Activated naive CD8-positive, alpha-beta T cell treated with anti-CD3 and anti-CD28 coated beads for 36 hours (primary cell): ENCODE measurements at places on chromosomes 7 and 10. TPM values are rescaled to one million over a fixed set of nuclear protein-coding genes. Genes with fewer than 3 reads are reported as not detected.

The POP7 gene
- 84.5 TPM for total RNA-seq

The EGR2 gene
- 52.1 TPM for total RNA-seq

The OPALIN gene
- total RNA-seq = not detected

The CCL24 gene
- total RNA-seq = not detected

The BMPER gene
- not detected for total RNA-seq

The NKX1-2 gene
- total RNA-seq = not detected

The TBRG4 gene
- total RNA-seq = 207 TPM

The RAB19 gene
- total RNA-seq = 6.8 TPM

The MMD2 gene
- total RNA-seq = not detected

The SEC23IP gene
- 88.6 TPM for total RNA-seq

The PRKG1 gene
- not detected for total RNA-seq

DNA sequence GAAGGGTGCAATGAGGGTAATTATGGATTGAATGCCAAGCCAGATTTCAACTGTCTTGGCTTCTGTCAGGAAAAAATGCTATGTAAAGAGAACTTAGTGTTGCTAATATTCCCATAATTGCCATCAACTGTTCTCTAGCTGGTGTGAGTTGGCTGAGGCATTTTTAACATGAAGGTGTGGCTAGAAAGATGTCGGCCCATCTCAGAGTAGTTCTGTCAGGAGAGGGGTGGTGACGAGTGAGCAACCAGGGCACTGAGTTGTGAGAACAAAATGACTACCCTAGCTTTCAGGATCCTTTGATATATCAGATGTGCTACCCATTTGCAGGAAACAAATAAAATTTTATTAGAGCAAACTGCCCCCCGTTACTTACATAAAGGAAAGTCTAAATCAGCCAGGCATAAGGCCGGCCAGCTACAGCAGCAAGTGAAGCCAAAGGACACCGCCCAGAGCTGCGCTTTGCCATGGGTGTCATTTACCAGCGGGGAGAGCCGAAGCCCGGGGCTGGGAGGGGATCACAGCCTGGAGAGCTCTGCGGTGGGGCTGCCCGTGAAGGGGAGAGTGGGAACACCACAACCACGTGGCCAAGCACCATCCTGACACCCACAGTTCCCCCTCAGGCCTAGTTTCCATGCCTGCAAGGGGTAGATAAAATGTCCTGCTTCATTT, 141.4 kb downstream of the ICA1 start:
- no peak for DNase-seq

DNA sequence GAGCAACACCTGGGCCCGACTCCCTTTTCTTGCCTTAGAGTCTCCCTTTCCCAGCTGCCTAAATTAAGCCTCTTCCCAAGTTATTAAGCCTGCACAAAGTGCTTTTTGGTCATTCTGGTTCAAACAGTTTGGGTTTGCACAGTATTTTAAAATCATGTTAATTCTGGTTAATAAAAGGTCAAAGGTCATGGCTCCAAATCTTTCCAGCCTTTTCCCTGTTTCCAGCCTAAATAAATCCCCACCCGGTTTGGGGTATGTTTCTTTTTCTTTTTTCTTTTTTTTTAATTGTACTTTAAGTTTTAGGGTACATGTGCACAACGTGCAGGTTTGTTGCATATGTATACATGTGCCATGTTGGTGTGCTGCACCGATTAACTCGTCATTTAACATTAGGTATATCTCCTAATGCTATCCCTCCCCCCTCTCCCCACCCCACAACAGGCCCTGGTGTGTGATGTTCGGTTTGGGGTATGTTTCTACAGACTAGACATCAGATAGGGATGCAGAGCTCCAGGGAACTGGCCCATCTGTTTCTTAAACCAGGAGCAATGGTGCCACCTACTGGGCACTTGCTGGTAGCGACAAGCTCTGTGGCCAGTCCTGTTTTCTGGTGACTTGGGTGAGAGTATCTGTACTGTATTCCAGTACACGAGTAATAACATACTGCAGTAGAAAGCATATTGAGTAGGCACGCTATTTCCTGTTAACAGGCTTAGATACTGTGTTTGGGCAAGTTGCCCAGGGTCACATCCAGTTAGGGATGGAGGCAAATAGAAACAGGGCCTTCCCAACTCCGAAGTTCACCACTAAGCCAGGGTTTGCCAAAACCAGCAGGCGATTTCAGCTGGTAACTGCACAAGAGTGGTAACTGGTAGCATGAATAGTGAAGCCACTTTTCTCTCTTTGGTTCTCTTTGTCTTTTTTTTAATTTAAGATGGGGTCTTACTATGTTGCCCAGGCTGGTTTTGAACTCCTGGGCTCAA, 60.6 kb upstream of the TRIM8 start:
- peak; percentile 75 for DNase-seq

DNA sequence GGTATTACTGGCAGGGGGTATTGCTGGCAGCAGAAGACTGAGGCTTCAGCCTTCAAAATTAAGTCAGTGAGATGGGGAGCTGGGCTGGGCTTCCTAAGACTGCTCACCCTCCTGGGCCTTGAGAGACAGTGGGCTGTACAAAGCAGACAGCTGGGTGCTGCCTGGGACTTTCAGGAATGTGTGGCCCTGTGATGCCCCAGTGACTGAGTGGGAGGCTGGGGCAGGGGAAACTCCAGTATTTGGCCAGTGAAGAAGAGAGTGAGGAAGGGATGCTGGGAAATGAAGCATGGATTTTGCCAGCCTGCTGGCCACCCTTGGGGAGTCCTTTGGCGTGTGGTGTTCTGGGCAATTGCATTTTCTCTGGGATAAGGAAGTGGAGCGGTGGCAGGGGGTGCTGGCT, 442 bp downstream of the ANKRD2 start:
- no peak for DNase-seq

- no peak for DNase-seq
Measured at GRCh38 chr10:45408421-45409319, 34.7 kb downstream of the ALOX5 start.

- no peak for DNase-seq
Measured at GRCh38 chr7:46830-47140, 145.6 kb upstream of the FAM20C start.

- DNase-seq = no peak
Measured at GRCh38 chr7:138388673-138389491, 71.2 kb upstream of the TRIM24 start.

- no peak for DNase-seq
Measured at GRCh38 chr7:41170466-41170865, 532.4 kb downstream of the INHBA start.

DNA sequence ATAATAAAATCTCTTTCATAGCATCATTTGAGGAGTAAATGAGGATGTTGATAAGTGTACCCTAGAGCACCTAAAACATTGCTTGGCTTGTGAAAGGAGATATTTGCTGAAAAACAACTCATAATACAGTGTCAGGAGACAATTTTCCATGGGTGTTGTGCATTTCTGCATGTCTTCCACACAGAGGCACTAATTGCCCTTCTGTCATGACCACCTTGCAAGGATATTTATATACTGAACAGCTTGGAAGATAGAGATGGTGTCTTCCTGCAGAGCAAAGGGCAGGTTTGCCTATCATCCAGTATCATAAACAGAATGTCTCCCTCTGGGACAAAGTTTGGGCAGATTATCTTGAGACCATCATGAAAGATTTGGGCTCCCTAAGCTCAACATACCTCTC, 495.2 kb upstream of the LRRN3 start:
- DNase-seq = no peak

- no peak for DNase-seq
Measured at GRCh38 chr10:106440767-106441166, 723.7 kb downstream of the SORCS1 start.

- no peak for DNase-seq
Measured at GRCh38 chr10:62831346-62831745, 15.2 kb upstream of the EGR2 start.

GRCh38 chr10:118799777-118800176, 45.0 kb upstream of the CACUL1 start:
- DNase-seq = no peak

GRCh38 chr10:88205842-88206446, 342.5 kb downstream of the PTEN start:
- DNase-seq = no peak

DNA sequence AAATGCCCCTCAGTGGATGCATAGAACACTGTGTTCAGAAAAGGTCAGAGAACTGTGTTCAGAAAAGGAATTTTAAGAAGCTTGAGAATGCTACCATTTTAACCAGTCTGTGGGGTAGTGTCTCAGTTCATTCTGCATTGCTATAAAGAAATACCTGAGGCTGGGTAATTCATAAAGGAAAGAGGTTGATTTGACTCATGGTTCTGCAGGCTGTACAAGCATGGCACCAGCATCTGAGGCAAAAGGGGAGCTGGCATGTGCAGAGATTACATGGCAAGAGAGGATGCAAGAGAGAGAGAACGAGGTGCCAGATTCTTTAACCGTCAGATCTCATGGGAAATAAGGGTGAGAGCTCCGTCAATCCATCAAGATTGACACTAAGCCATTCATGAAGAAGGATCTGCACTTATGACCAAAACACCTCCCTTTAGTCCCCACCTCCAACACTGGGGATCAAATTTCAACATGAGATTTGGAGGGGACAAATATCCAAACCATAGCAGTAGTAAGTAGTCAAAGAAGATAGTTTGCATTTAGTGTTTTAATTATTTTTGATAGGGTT, 119.8 kb downstream of the FAM107B start:
- no peak for DNase-seq

GRCh38 chr10:113345826-113346624, 206.8 kb upstream of the HABP2 start:
- no peak for DNase-seq

GRCh38 chr10:12781976-12782375, 219.5 kb downstream of the CCDC3 start:
- DNase-seq = no peak

DNA sequence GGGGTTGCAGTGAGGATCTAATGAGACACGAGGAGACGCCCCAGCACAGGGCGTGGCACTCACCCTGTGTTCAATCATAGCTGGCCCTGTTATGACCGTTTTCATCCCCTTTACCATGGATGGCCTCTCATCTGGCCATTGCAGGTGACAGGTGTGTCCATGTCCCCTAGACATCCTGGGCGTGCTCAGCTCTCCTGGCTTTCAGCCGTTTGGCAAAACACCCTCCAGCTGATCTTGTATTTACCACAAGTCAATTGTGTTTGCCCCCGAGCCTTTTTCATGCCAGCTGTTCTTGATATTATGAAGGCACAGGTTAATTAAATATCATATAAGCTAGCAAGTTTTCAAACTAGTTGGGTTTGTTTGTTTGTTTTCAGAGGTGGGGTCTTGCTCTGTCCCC, 97.1 kb downstream of the CHST15 start:
- no peak for DNase-seq

DNA sequence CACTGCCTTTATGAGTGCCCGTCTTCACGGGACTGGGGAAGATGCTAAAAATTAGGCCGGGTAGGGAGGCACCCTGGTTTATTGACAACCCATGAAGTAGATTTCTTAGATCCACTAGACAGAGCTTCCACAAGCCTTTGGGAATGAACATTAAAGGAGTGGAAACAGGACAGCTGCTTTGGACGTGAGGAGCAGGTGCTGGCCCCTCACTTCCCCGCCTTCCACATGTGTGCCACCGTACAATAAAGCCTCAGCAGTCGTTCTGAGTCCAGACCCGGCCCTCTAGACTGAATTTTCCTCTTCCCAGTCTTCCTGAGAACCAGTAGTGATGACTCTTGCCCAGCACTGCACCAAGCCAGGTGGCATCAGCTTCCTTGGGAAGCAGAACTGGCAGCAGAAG, 282.4 kb downstream of the CELF2 start:
- no peak for DNase-seq
